ENCODE measurements at places on chromosomes 16 and 17. TPM values are rescaled to one million over a fixed set of nuclear protein-coding genes. Genes with fewer than 3 reads are reported as not detected.

Gene CBX2
- total RNA-seq: 1.0 TPM

Gene GPRC5C
- 48.0 TPM for total RNA-seq

Gene FBXL16
- 1.7 TPM for total RNA-seq

Gene GPR139
- not detected for total RNA-seq

Gene RAB26
- total RNA-seq: 1.4 TPM

Gene ACOX1
- total RNA-seq: 67.4 TPM

Gene TP53TG3B
- total RNA-seq: not detected

Gene TBC1D24
- 9.6 TPM for total RNA-seq

DNA sequence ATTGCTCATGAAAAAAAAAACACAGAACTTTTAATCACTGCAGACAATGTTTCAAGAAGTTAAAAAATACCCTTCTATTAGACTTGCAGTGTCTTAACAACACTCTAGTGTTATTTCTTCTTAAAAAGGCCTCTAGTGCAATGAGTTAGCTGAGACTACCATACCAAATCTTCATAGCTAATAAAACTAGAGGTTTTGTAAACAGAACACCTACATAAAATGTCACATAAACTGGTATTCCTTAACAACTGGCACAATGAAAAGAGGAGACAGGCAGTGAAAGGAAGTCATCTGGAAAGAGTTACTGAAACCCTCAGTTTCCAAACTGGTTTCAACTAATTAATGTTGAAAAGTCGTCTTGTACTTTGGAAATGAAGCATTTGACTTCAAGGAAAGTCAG lies 394.2 kb upstream of the PMFBP1 start:
- no peak for DNase-seq

- DNase-seq: no peak
Measured at GRCh38 chr16:7615565-7615964, 282.9 kb downstream of the RBFOX1 start.

DNA sequence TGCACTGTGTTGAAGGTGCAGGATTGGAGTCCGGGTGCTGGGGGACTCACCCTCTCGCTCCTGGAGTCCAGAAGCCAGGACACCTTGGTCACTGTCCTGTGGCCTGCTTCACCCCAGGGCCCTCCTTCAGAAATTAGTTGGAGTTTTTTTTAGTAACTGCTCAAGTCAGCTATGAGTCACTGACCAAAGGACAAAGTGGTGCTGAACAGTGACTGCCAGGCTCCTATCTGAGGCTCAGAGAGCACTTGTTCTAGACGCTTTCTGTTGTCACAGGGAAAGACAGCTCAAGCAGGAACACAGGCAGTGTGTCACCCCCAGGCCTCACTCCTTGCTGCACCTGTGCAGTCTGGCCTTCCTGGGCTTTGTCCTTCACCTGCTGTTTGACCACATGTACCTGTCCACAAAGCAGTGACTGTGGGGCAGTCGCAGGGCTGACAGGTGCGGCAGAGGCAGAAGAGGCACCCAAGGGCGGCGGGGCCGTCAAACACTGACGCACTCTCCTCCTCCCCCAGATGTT lies 4.1 kb upstream of the FAAP100 start:
- DNase-seq: no peak

DNA sequence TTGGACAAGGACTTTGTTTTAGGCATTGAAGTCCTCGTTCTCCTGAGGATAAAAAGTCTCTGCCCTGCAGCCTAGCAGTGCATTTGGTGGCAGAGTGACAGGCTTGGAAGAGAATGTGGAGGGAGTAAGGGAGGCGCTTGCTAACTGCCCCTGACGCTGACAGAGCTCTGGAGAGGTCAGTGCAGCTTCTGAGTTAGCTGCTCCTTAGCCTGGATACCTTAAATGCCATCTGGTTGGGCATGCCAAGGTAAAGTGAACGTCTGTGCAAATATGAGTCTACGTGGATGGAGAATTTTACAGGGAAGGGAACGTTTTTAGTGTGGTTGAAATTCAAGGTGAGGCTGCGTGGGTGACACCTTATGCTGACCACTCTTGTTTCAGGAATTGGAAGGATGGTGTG lies 44.4 kb downstream of the SEC14L1 start:
- DNase-seq: no peak

GRCh38 chr16:89090182-89090630 lies 3.4 kb upstream of the ACSF3 start:
- no peak for DNase-seq

- no peak for DNase-seq
Measured at GRCh38 chr16:89000207-89000959, 23.4 kb upstream of the CBFA2T3 start.

DNA sequence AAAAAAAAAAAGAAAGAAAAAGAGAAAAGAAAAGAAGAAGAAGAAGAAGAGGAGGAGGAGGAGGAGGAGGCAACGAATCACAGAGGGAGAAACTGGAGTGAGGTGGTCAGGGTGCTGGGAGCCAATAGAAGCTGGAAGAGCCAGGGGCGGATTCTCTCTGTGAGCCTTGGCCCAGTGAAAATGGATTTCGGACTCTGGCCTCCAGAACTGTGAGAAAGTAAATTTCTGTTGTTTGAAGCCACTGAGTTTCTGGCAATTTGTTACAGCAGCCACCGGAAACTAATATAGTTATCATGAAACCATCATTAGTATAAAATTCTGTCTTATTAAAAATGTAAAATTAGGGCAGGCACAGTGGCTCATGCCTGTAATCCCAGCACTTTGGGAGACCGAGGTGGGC lies 27.7 kb upstream of the WFIKKN2 start:
- DNase-seq: no peak

DNA sequence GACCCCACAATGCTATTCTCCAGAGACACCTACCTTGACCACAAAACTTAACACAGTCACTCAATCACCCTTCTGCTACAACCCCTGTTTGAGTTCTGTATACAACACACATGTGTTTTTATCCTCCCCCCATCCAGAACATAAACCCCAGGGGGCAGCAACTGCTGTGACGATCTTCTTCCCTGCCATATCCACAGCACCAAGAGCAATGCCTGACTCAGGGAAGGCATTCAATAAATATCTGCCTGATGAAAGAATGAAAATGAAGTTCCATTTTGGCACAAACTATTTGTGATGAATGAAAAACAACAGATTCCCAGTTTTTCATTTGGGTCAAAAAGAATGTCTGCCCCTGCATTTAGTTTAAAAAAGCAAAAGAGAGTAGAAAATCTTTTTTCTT lies 27.0 kb downstream of the ASIC2 start:
- no peak for DNase-seq

- no peak for DNase-seq
Measured at GRCh38 chr17:67990909-67991308, 5.4 kb downstream of the C17orf58 start.

DNA sequence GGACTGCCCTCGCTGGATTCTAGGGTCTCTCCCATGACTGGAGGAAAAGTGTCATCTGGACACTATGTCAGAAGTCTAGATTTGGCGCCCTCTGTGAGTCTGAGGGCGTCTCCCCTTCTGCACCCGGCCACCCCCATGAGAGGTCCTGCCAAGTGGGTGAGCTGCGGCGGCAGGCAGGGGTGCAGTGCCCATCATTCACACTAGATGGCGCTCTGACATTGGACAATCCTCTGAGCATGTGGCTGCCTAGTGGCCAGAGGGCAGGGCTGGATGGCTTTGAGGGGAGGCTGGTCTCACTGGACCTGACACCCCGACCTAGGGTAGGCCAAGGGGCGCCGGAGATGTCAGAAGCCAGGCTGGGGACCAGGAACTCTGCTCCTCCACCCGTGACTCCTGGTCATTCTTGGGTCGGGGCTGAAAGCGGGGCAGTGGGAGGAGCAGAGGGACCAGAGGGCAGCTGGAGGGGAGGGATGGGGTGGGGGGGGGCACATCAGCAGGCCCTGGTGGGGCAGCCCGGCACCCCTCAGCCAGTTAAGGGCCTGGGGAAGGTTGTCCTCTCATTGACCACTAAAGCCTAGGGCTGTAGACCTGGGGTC lies 28.0 kb downstream of the MRM1 start:
- peak; percentile 86 for DNase-seq

DNA sequence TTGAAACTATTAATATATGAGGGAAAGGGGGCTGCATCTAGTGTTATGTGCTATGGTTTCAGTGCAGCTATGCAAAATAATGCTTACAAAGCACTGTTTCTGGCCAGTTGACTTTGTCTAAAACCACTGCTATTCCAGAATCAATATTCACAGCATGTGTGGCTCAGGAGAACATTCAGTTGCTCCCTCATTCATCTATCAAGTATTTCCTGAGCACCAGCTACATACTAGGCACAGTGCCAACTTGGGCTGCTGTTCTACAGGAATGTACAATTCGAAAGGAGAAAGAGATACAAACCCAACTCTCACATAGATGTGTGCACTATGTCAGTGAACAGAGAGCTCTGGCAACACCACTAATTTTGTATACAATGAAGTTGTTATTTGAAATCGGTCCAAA lies 183.0 kb downstream of the PHKB start:
- DNase-seq: no peak

GRCh38 chr17:16104189-16104588 lies 104.6 kb downstream of the TTC19 start:
- DNase-seq: no peak

- DNase-seq: no peak
Measured at GRCh38 chr17:72234985-72235384, 114.2 kb downstream of the SOX9 start.

DNA sequence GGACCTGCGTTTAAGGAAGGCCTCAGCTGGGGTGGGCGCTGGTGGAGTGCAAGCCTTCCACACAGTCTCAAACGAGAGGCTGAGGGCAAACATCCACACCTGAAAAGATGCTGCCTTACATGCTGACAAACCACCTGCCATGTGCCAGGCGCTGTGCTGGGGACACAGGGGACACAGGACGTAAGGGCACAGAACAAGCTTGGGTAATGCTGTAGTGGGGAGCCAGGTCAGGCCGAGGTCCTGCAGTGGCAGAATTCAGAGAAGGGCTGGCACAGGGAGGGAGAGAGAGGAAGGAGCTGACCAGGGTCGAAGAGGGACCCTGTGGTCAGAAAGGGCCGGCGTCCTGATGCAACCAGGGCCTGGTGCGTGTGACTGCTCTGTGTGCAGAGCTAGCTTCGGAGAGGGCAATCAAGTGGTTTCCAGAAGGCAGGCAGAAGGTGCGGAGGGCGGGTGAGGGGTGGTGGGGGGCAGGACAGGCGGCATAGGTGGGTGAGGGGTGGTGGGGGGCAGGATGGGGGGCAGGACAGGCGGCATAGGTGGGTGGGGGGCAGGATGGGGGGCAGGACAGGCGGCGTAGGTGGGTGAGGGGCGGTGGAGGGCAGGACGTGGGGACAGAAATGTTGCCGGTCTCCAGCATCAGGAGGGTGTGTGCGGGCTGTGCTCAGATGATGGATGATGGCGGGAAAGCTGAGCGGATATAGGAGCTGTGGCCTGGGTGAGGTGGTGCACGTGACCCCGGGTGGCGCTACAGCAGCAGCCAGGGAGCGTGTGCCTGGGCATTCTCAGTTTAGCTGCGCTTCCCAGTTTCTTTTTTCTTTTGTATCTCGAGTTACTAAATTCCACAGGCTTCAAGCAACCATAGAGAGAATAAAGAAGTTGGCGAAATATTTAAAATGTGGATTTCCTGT lies 18.8 kb downstream of the TELO2 start:
- no peak for DNase-seq

- DNase-seq: no peak
Measured at GRCh38 chr16:88560714-88561484, 9.3 kb upstream of the ZC3H18 start.

DNA sequence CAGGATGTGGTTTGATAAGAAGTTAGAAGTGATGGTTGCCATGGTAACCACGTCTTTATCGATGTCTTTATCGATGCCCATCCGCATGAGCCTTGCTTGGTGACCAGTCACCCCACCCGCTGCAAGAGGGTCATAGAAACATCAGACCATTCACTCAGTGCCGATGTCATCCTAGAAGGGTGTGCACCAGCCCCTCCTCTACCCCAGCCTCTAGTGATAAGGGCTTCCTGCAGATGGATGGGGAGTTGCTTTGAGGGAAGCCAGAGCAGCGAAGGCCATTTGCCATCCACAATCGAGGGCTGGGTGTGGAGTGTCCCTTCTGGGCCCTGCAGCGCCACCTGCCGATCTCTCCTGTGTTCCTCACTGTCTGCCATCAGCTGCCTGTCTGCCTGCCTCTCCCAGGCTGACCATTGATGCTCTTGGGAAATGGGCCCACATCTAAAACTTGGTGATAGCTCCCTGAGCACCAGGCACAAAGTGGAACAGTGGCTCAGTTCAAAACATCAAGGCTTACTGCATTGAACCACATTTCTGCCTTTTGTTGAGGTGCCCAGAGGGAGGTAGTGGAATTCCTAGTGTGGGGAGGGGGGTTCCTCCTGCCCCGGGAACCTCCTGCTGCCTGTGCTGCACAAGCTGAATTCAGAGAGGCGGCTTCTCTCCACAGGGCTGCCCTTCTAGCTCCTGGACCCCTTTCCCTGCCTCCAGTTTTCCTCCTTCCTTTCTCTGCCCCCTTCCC lies 8.9 kb downstream of the CALB2 start:
- no peak for DNase-seq

- DNase-seq: no peak
Measured at GRCh38 chr17:73493956-73494926, 150.0 kb downstream of the SDK2 start.

DNA sequence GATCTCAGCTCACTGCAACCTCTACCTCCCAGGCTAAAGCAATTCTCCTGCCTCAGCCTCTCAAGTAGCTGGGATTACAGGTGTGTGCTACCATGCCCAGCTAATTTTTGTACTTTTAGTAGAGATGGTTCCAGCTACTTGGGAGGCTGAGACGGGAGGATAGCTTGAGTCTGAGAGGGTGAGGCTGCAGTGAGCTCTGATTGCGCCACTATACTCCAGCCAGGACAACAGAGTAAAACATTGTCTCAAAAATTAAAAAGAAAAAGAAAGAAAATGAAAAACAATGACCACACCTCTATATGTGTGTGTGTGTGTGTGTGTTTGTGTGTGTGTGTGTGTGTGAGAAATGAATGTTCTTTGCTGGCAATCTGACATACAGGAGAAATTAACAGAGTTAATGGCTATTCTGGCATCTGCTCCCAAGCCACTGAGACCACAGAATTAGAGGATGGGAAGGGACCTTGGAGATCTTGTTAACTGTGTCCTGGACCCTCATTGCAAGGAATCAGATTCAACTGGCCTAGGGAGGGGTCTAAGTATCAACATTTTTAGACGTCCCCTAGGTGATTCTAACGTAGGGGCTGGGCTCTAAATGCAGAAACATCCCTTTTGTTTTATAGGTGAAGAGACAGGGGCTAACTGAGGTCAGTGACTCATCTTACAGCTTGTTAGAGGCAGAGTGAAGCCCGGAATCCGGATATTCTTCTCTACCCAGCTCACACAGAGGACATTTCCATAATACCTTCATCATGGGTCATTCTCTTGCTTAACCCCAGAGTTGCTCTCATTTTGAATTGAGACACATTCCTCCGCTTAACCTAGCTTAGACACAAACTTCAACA lies 16.4 kb upstream of the MARCHF10 start:
- no peak for DNase-seq
